GM06990 (cell line): ENCODE measurements at places on chromosomes 12 and 14.

GRCh38 chr14:33163109-33163508 is 224.4 kb downstream of the NPAS3 start:
- DNase-seq: no peak

GRCh38 chr14:100472094-100472455 is 115.1 kb downstream of the BEGAIN start:
- DNase-seq: no peak

DNA sequence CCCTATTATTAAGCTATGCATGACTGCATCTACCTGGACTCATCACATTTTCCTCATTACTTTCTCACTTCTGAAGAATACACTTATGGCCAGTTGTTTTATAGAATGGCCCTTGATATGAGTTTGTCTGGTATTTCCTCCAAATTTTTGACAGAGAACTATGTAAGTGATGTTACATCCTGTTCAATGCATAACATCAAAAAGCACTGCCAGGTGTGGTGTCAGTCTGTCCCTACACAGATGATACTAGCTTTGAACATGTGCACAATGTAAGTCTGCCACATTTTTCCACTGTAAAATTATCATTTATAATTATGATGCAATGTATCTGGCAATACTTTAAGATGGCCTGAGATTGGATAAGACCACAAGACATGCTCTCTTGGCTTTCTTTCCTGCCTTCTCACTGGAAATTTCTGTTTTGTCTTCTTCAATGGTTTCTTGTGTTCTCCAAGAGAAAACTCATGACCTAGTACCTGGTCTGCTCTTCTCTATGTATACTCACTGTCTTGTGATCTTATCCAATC is 28.3 kb downstream of the HEATR5A start:
- no peak for DNase-seq

DNA sequence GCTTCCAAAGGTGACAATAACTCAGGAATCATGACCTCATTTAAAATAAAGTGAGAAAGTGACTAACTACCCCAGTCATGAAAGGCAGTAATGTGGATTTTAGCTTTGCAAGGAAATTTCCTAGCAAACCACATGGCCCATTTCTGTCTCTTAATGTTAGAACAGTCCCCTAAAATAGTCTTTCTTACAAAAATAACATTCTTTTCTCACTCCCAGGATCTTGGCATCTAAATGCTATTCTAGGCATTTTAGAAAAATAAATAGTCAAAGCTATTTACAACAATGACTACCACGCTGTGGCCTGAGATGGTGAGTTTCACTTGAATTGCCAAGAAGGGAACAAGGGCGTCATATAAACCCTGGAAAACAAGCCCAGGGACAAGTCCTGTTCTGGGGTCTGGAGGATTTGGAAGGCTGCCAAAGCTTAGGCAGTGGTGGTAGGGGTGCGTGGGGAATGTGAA is 101.2 kb upstream of the CCDC175 start:
- DNase-seq: no peak

DNA sequence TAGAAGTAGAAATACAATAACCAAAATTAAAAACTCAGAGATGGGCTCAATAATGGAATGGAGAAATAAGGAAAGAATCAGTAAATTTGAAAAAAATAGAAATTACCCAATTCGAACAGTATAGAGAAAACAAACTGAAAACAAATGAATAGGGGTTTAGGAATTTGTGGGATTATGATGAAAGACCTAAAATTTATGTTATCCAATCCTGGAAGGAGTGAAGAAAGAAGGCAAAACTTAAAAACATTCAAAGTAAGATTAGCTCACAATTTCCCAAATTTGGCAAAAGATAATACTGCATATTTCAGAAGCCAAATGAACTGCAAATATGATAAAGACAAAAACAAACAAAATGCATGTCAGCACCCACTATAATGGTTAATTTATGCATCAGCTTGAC is 177.1 kb downstream of the CCDC91 start:
- DNase-seq: no peak

GRCh38 chr12:91922139-91922538 is 223.5 kb downstream of the BTG1 start:
- no peak for DNase-seq

- DNase-seq: no peak
These were observed 10.7 kb upstream of the GPX2 start for GRCh38 chr14:64953310-64953654.

DNA sequence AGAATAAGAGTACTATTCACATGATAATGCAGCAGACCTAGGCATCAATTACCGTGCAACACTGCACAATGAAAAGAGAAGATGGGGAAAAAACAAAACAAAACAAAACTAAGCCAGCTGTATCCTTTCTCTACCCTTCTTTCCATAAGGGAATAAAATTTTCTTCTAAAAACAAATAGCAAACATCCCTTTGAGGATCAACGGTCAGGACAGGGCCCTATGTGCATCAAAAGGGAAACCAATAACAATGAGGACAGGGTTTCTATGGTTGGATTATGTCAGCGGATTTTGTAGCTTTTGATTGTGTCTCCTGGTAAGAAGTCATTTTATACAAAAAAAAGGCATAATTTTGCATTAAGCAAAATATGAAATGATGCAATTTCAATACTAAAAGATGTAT is 350.3 kb downstream of the SLC6A15 start:
- no peak for DNase-seq

GRCh38 chr14:105019861-105020814 is 745 bp downstream of the CDCA4 start:
- peak; percentile 72 for DNase-seq

DNA sequence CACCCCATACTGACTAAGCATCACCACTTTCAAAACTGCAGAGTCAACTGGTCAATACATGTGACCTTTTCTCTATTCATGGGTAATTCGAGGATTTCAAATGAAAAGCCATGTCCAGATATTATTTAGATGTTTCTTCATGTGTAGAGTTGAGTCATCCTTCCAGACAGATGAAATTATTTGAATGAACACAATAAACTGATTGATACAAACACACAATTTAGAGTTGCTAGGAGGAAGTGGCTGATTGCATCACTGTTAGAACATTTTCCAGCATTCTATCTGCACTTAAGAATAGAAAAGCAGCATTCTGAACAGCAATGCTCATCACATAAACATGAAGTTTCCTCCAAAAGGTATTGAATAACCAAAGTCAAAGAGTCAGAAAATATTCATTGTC is 273.5 kb upstream of the SOX5 start:
- no peak for DNase-seq

- no peak for DNase-seq
These were observed 69.6 kb downstream of the CHST11 start for GRCh38 chr12:104526320-104526719.

- no peak for DNase-seq
These were observed 27.2 kb downstream of the JDP2 start for GRCh38 chr14:75454963-75455546.
